Foreskin keratinocyte (primary cell): ENCODE measurements at places on chromosomes 12 and 14.
A peak's percentile ranks its signal among the peaks of the same experiment; 100 is the strongest.

DNA sequence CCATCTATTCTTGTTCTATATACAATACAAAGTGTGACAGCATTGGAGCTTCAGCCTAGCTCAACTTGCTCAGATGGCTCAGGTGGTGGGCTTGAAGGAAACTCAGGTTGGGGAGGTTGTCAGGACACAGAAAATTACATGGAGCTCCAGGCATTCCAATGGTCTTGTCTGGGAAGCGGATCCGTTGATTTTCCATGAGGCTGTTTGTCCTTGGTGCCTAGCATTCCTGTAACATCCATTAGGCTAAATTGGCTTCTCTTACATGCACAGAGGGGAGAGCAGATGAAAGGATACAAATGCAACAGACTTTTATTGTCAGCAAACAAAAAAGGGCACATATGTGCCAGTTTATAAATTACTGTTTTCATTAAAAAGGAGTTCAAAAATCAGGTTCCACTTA lies 75.5 kb upstream of the OTX2 start:
- no peak for DNase-seq

DNA sequence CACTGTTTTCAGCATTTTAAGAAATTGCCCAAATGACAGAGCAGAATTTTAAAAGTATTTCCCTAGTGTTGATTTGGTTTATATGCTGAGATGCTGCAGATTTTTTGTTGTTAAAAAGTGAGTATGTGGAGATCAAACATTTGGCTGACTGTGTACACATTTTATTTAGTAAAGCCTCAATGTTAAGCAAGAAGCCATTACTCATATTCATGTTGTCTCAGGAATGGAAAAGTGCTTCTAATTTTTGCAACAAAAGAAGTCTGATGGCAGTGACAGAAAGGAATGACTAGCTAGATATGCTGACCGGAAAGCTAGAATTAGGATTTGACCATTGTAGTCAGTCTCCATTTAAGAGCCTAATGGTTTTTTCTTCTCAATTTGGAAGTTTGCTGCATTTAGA lies 22.5 kb downstream of the SLC38A6 start:
- DNase-seq, result peak; percentile 15

DNA sequence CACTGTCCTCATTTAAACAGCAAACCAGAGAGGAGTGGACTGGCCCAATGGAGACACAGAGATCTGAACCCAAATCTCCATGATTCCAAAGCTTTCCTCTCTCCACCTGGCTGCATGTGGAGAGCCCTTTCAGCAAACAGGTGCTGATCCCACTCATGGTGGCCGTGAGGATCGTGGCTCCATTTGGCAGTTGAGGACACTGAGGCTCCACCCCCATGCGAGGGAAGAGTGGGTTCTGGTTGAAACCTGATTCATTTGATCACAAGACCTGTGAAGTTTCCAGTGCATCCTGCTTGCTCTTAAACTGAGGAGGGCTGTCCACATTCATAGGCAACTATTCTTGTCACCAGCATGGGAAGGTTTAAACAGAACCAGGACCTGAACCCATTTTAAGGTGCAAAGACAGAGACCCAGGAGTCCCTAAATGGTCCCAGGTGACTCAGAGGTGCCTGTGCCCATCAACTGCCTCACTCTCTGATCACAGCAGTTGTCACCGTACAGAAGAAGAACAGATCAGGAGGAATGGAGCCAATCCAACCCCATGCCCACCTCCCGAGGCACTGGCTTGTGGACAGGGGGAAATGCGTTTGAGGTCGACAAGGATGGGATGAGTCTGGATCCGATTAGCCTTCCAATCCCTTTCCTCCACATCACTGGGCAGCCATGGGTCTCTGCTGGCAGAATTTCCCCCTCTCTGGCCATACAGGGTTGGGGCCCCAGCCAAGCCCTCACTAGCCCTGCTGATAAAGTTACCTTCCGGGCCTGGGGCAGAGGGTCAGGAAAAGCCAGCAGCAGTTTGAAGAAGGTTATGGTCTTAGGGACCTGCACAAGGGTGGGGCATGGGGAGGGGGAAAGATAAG lies 45.5 kb upstream of the BCL11B start:
- no peak for DNase-seq

GRCh38 chr14:53304726-53305381 lies 151.7 kb upstream of the DDHD1 start:
- no peak for DNase-seq

GRCh38 chr12:17954788-17955187 lies 135.2 kb downstream of the RERGL start:
- DNase-seq, result no peak

GRCh38 chr12:62098132-62098531 lies 162.1 kb upstream of the USP15 start:
- no peak for DNase-seq

DNA sequence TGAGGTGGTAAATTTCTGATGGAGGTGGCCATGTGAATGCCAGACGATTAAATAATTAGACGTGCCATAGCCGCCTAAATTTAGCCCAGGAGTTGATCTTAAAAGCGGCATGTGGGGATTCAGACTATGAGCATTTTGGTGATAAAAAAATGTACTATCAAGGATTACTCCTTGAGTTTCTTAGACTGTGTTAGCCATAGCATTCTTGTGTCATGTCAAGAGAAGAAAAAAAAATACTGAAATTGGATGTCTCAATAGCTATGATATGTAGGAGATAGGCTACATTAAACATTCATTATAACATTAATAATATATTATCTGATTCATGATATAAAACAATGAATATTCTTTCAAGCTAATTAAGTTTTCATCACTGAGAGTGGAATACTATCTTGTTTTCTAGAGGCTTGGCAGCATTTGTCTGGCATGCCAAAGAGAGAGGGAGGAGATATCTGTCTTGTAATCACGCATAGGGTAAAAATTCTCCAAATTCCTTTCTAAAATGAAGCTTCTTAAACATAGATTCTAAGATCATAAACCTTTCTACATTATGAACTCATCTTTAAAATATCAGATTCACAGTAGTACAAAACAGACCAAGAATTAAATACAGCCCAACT lies 727.0 kb downstream of the C12orf50 start:
- DNase-seq, result no peak
